Stimulated activated naive CD8-positive, alpha-beta T cell treated with anti-CD3 and anti-CD28 coated beads, Interleukin-15, Interleukin-2, amounts not matched to agents 100 U/mL and 50 U/mL, for 24 hours (primary cell): ENCODE measurements at places on chromosomes 2 and 18.

DNA sequence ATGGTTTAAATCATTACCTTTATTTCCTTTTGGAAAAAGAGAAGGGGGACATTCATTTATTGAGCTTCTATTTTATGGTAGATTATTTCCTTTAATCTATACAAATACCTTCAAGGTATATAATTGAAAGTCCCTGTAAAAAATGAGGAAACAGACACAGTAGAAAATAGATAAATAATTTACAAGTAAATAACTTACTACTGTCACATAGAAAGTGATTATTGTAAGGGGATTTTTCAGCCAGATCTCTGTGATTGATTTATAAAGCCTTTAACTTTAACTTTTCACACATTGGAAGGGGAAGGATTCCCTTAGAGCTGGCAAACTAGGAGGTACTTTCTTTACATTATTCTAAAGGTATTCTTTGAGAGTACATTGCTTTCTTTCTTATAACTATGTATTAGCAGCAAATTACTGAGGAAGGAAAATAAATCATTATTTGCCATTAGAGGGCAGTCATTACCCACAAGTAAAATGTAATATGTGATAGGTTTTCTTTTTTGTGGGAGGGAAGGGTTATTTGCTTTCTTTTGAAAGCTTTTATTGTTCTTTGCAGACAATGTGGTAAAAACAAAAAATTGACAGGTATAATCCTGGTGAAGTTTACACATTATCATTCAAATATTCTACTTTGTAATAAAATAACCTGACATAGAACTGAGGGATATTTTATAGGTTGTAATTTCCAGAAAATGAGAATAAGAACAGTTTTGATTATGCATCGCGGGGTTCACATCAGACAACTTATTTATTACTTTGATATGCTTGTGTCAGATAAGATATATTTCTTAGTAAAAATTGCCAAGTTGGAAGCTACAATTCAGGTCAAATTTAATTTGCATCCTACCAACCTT is 24.8 kb upstream of the RPE start:
- no peak for DNase-seq

DNA sequence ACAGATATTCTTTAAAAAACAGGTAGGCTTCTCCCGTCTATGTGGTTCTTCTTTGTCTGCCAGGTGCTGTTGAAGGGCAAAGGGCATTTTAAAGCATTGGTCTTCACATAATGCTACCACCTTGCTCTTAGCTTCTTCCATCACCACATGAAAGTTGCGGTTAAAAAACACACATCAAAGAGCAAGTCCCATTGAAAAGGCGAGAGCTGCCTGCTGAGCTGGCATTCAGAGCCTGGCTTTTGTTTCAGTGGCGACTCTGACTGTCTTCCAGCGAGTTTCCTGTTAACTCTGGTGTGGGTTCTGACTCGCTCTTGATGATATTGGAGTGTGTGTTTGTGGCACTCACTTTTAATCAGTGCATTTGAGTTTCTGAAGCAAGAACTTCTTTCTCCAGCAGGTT is 624.9 kb upstream of the FANCL start:
- DNase-seq, result peak; percentile 7

- DNase-seq, result no peak
These were observed 33.1 kb upstream of the STON1 start for GRCh38 chr2:48496849-48497248.

DNA sequence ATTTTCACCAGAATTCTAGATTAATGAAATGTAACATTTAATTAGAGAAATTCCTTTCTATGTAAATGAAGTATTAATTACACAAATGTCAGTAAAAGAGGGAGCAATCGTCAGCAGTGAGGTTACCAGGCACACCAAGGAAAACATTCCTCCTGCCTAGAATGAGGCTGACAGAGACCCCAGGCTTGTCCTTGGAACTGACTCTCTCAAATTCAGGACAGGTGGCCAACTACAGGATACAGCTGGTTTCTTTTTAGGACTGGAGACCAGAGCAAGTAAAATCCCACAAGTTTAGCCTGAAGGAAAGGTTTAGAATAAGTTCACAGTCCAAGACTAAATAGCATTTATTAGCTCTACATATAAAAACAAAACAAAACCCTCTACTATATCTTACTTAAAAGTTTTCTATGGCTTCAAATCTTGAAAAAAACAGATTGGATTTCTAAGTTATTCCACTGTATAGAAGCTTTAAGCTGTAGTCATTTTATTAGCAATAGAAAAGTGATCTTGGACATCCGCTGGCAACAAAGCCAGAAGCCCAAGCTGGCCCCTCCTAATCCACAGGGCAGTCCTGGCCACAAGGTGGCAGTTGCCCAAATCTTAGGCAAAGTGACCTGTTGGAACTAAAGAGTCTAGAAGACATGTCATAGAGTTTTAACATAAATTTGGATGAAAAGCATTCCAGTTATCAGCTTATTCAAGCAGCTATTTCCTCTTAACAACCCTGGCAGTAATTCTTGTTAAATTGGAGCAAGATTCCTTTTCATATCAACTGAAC is 81.0 kb downstream of the SP3 start:
- DNase-seq, result peak; percentile 16

GRCh38 chr2:55165626-55166025 is 66.5 kb downstream of the CLHC1 start:
- no peak for DNase-seq

- DNase-seq, result no peak
These were observed 141.8 kb downstream of the CTIF start for GRCh38 chr18:48680339-48681250.

DNA sequence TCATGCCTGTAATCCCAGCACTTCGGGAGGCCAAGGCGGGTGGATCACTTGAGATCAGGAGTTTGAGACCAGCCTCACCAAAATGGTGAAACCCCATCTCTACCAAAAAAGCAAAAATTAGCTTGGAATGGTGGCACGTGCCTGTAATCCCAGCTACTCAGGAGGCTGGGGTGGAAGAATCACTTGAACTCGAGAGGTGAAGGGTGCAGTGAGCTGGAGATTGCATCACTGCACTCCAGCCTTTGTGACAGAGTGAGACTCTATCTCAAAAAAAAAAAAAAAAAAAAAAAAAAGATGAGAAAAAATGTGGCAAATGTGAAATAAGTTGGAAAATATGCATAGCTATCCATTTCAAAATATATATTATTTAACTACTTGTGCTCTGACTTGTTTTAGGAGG is 65.0 kb downstream of the KCNS3 start:
- DNase-seq, result no peak

DNA sequence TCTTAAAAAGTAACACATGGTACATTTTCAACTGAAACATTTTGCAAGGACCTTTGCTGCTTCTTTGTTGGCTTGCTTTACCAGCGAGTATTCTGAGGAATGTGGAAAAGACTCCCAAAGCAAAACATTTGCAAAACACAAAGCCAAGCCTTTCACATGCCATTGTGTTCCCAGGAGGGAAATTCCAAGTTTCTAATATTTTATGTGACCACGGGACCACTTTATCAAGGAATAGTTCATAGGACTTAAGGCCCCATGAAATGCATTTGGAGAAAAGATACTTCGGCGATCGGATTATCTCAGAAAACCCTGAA is 26.2 kb downstream of the CYP27C1 start:
- no peak for DNase-seq

- DNase-seq, result no peak
These were observed 49.7 kb downstream of the STAT1 start for GRCh38 chr2:190964170-190964795.

DNA sequence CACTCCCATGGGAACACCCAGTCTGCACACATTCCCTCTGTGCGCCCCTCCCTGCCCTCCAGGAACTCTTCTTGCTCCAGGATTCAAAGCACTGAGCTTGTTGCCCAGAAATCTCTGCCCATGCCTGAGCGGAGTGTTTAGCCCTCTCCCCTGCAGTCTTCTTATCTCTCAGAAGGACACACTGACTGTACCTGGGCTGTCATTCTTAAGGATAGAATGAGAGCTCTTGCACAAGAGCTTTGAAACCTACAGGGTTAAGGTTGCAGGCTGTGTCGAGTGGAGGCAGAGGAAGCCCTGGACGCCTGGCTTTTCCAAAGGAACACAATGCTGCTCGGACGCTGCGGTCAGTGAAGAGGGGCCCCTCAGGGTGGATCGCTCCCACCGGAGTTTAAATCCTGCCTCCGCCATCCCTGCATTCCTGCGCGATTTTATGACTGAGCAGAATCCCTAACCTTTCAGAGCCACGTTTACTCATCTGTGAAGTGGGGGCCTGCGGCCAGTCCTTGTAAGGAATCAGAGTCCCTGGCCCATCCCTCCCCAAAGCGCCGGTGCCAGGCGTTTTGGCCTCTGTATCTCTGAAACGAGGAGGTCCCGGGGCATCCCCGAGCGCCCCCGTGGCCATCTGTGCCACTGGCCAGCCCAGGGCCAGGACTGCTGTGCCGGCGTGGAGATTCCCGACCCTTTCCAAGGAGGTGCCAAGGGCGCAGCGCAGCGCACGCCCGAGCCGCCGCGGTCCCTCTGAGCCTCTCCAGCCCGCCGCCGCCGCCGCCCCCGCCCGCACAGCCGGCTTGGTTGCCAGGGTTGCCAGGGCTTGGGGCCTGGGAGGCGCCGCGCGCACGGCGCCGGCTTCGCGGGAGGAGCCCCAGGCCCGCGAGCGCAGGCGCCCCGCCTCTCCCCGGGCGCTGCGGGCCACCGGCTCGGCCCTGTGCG is 58.9 kb downstream of the FAM168B start:
- peak; percentile 55 for DNase-seq

DNA sequence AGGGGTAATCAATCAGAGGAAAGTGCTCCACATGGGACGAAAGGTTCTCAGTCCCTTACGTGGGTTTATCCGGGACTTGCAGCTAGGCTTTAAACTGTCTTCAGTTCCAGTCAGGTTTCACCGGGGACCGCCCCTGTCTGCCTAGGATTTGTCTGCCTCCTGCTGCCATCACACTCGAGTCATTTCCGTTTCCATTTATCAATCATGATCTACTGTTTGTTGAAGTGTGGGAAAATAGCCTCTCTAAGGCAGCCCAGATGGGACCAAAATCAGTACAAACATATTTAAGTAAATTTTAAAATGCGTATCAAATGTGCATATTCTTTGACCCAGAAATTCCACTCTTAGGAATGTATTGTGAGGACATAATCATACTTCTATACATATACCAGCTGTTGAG is 10.5 kb downstream of the TRAPPC12 start:
- no peak for DNase-seq
